A172 (cell line): ENCODE measurements at places on chromosomes 1 and 21.

GRCh38 chr1:80048716-80049115 is 1042.2 kb upstream of the ADGRL4 start:
- DNase-seq: no peak

DNA sequence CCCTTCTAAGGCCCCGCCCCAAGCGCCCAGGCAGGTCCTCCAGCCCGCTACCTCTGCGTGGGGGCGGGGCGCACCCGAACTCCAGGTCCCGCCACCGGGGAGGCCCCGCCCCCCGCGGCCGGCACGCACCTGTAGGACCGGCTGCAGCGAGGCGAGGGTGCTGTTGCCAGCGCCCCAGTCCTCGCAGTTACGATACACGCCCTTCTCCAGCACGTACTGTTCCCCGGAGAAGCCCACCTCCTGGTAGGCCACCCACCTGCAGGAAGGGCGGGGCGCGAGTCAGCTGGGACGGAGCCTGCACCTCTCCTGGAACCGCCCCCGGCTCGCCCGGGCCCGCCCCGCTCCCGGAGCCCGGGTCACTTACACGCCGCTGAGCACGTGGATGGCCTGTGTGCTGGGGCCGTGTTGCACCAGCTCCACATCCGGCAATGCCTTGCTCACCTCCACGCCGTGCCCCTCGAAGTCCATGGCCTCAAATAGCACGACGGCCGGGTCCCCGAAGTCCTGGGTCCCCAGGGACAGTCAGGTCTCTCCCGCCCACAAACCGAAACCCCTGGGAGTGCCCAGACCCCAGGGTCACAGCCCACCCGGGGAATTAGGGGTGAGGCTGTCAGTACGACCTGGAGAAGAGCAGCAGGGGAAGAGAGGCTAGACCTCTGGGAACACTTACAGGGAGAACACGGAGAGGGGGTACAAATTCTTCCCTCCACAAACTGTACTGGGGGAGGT is 17.3 kb downstream of the CRYBG2 start:
- DNase-seq: no peak

DNA sequence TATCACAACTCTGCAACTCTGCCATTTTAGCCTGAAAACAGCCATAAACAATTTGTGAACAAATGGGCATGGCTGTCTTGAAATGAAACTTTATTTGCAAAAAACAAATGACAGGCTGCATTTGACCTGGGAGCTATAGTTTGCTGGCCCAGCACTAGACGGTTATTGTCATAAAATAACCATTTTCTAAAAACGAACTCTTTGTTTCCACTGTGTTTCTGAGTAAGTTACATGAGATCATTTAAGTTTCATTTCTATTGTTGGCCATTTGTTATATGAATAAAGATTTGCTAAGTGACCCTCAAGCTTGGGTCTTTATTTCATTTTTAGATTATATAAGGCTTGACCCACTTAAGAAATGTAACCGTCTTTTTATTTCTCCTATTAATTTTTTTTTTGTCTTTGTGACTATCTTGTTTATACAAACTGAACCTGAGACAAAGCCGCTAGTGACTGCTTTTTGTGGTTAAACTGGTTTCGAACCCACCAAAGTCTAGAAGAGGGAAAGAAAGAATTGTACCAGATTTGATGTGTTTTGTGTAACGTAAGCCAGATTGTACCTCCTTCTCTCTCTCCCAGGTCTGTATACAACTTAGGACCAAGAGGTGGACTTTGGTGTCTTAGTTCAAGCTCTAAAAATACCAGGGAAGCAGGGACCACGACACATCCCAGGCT is 12.9 kb upstream of the KCNJ15 start:
- no peak for DNase-seq

GRCh38 chr1:213858581-213858980 is 129.2 kb upstream of the PROX1 start:
- DNase-seq: no peak

DNA sequence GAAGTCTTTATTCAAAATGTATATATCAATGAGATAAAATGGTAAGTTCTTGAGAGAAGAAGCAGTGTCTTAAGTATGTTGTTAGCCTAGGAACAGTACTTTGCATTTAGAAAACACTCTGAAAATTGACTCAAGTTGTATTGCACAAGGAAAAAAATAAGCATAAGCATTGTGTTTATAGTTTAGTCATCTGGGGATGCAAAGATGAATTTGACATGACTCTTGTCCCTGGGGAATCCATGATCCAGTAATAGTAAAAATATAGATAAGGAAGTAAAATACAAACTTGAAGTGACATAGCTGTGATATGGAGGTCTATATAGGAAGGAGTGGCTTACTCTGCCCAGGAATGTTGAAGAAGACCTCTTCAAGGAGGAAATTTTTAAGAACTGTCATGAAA is 185.0 kb upstream of the PTBP2 start:
- DNase-seq: no peak

DNA sequence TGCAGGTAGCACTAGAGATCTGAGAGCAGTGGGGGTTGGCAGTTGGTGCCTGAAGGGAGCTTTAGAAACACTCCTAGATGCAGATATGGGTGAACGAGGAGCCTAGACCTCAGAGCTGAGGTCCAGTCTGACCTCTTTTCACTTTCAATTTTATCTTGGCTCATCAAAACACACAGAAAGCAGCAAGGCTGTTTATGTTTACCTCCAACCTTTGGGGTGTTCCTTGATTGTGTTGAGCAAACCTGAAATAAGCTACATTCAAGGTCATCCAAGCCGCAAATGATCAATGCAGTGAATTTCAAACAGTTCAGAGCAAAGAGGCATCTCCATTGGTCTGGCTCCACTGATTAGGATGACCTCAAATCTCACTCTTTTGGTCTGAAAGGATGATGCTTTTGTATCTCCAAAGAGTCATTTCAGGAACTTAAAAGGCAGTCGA is 1.3 kb downstream of the LY9 start:
- DNase-seq: no peak

GRCh38 chr1:208112401-208112800 is 131.8 kb downstream of the PLXNA2 start:
- no peak for DNase-seq

DNA sequence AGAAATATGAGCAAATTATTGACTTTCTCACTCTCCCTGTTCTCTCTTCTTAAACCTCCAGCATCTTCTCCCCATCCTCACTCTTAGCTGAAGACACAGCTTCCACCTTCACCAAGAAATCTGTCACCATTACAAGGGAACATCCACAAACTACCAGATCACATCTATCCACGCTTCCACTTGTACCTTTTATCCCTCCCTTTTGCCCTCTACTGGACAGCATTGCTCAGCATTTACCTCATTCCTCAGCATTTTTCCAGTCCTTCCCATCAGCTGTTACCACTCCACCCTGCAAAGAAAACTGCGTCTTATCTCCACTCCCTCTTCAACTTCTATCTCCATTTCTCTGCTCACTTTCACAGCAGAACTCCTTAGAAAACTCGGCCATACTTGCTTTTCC is 42.6 kb downstream of the KCNJ6 start:
- no peak for DNase-seq

DNA sequence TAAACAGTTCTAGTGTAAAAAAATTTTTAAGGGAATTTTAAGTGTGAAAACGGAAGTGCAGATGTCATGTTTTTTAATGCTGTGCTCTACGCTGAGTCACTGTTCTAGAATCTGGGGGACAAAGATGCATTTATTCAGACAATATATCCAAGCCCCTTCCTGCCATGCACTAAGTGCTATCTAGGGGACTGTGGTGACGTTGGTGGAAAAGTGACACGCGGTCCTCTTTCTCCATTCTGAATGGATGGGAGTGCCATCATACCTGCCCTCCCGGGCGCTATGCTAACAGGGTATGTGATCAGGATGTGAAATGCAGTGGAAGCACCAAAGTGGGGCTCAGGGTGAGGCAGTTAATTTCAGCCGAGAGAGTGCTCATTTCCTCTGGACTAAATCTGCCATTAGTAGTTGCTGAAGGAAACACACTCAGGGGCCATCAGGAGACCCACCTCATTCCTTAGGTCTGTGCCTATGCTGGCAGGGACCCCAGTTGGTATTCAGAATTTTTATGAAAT is 6.6 kb downstream of the C1orf226 start:
- DNase-seq: no peak

GRCh38 chr1:165824269-165824643 is 3.2 kb upstream of the UCK2 start:
- no peak for DNase-seq
